Calu3 (cell line): ENCODE measurements at places on chromosomes 5 and 9. TPM values are rescaled to one million over a fixed set of nuclear protein-coding genes. Genes with fewer than 3 reads are reported as not detected.

IL5 gene
- not detected in 2 replicates for total RNA-seq

CEL gene
- 2.6 and 3.1 TPM in 2 replicates for total RNA-seq

ZNF658 gene
- 2.5 and 3.1 TPM in 2 replicates for total RNA-seq

QRFP gene
- not detected in 2 replicates for total RNA-seq

SPINK4 gene
- not detected in 2 replicates for total RNA-seq

NDFIP1 gene
- total RNA-seq = 58.0 and 70.1 TPM in 2 replicates

DCTN3 gene
- total RNA-seq = 50.8 and 51.8 TPM in 2 replicates

GARIN3 gene
- not detected in 2 replicates for total RNA-seq

RNF180 gene
- 2.1 and 2.4 TPM in 2 replicates for total RNA-seq

PLPP1 gene
- 20.2 and 21.5 TPM in 2 replicates for total RNA-seq

PDGFRB gene
- total RNA-seq = not detected in 2 replicates

MOCS2 gene
- total RNA-seq = 41.3 and 42.6 TPM in 2 replicates
